Thyroid gland (tissue), 4 donors: ENCODE measurements at places on chromosomes 16 and 17. TPM values are rescaled to one million over a fixed set of nuclear protein-coding genes. Genes with fewer than 3 reads are reported as not detected.

Gene ST6GALNAC2
- total RNA-seq = 34.1 TPM

- peaks cover 18% of the 10 kb centered on the region for H3K4me1 ChIP-seq
- no peak overlapping the region for H3K27ac ChIP-seq
These were observed 58.3 kb downstream of the PLD6 start for GRCh38 chr17:17147821-17148220.

DNA sequence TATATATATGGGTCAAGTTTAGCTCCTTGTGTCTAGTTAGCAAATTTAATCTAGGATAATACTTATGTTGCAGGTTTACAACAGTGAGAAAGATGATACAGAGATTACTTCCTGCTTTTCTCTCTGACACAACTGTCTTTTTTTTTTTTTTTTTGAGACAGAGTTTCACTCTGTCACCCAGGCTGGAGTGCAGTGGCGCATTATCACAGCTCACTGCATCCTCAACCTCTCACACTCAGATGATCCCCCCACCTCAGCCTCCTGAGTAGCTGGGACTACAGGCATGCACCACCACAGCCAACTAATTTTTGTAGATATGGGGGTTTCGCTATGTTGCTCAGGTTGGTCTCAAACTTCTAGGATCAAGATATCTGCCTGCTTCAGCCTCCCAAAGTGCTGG, 706.9 kb upstream of the SOX9 start:
- H3K4me3 ChIP-seq = no peak overlapping the region
- H3K27ac ChIP-seq = no peak overlapping the region
- H3K4me1 ChIP-seq = no peaks in the 10 kb centered on the region
- DNase-seq = no peak
- H3K36me3 ChIP-seq = no peaks in the 10 kb centered on the region

Gene PIP4K2B
- total RNA-seq = 40.8 TPM

DNA sequence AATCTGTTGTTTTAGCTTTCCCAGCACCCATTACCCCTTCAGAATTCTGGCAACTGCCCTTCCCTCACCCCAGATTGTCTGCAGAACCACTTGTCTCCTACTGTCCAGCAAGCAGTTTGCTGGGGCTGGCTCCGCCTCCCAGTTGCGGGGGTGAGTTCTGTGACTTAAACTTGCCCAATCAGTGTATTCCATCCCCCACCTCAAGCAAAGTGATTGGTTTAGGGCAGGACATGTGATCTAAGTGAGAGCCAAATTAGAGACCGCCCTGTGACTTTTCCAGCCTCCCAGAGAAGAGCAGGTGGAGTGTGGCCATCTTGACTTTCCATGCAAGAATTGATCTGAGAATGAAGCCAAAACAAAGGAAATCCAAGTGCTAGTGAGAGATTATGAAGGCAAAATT, 22.7 kb upstream of the SRCIN1 start:
- no peaks in the 10 kb centered on the region for H3K4me1 ChIP-seq
- no peak overlapping the region for H3K27ac ChIP-seq
- no peak overlapping the region for H3K4me3 ChIP-seq

Gene CDRT15
- not detected for total RNA-seq

DNA sequence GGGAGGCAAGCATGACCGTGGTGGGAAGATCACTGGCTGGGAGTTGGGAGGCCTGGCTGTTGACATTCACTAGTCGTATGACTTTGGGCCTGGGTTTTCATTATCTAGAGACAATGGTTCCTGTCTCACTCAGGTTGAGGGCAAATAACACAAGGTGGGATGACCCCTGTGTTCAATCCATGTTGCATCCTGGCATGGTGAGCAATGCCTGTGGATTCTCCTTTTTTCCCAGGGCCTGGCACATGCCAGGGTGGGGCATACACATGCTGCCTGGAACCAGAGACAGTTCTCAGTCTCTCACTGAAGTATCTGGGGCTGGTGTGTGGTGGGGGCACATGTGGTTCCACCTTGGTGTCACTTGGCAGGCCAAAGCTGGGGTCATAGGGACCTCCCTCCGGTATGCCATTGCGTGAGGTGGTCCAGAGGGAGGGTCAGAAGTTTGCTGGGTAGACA, 5.4 kb downstream of the THRA start:
- peak overlapping the region; percentile 93 for H3K27ac ChIP-seq
- H3K27me3 ChIP-seq = no peaks in the 10 kb centered on the region
- H3K4me3 ChIP-seq = no peak overlapping the region
- H3K4me1 ChIP-seq = peaks cover 80% of the 10 kb centered on the region

DNA sequence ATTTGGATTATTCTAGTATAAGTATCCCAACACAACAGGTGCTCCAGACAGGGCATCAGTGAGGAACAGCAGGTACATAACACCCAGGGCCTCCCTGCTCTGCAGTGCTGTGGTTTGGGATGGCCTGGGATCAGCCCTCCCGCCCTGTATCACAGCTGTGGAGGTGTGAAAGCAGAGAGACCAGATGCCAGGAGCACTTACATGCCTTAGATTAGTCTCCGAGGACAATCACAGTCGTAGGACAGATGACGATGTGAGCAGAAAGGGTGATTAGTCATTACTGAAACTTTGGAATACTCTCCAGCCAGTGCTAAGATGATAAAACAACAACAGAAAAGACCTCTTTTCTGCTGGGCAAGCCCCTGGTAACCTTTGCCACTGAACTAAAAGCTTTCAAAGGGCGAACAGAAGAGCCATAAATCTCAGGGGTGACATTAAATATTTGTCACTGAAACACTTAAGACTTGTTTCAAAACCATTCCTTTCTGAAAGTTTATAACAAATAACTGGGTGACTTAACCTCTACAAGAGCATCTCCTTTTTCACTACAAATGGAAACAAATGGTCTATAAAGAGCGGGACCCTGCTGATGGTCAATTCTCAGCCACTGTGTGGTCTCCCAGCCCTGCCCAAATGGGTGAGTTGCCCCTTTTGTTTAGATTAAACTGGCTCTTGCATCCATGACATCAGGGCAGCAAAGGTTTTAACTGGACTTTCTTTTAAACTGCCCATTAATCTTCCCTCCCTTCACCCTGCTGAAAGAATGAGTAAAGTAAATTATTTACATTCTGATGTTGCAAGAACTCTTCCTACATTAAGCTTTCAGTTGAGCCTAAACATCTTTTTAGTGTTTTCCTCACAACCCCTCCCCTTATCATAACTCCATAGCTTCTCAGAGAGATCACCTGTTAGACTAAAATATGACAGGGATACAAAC, 183.1 kb upstream of the COX10 start:
- no peak for DNase-seq
- no peak overlapping the region for H3K27ac ChIP-seq
- H3K4me3 ChIP-seq = no peak overlapping the region
- no peaks in the 10 kb centered on the region for H3K36me3 ChIP-seq
- no peaks in the 10 kb centered on the region for H3K4me1 ChIP-seq

DNA sequence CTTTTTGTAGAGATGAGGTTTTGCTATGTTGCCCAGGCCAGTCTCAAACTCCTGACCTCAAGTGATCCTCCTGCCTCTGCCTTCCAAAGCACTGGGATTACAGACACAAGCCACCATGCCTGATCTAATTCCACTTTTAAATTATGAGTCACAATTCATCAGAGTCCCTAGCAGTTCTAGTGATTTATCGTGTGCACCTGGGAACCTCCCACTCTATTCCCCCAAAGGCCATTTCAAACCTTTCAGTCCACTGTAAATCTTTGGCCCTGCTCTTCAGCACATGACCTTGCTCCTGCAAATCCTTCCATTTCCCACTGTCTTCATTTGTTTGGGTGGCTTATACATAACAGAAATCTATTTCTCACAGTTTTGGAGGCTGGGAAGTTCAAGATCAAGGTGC, 73.0 kb downstream of the HS3ST2 start:
- no peak for DNase-seq
- no peak overlapping the region for H3K27ac ChIP-seq
- H3K27me3 ChIP-seq = no peaks in the 10 kb centered on the region
- H3K4me3 ChIP-seq = no peak overlapping the region

Gene TMEM204
- total RNA-seq = 64.4 TPM

- no peak for DNase-seq
- H3K4me3 ChIP-seq = no peak overlapping the region
- no peaks in the 10 kb centered on the region for H3K4me1 ChIP-seq
- no peak overlapping the region for H3K27ac ChIP-seq
These were observed 93.9 kb downstream of the HAPSTR1 start for GRCh38 chr16:9185381-9185780.

DNA sequence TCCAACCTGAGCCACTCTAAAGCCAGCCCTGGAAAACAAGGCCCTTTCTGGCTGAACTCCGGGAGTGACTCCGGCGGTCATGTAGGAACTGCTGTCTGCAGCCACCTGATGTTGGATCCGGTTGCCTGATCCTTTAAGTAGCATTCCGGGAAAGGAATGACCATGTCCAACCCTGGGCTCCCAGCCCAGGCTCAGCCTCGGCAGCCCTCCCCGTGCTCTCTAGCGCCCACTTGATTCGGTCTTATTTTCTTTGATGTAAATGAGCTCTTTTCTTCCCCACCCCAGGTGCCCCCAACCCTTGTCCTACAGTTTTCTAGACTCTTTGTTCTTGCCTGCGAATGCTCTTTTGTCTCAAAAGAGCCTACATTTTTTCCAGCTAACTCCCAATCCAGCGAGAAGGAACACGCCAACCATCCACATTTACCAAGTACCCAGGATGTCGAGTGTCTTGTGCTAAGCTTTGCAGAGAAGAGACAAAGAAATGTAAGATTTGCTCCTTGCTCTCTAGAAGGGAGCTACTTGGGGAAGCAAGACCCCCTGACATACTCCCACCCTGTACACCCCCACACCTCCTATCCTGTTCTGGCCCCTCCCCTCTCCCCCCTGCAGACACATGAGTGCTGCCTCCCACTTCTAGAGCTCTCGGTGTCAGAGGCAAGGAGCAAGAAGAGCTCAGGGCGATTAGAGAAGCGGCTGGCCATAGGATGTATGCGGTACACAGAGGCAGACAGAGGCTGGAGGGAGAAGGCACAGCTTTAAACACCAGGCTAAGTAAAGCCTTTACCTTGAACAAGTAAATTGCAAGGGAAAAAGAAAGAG, 53.8 kb downstream of the COG7 start:
- peaks cover 5% of the 10 kb centered on the region for H3K36me3 ChIP-seq
- H3K27me3 ChIP-seq = no peaks in the 10 kb centered on the region

DNA sequence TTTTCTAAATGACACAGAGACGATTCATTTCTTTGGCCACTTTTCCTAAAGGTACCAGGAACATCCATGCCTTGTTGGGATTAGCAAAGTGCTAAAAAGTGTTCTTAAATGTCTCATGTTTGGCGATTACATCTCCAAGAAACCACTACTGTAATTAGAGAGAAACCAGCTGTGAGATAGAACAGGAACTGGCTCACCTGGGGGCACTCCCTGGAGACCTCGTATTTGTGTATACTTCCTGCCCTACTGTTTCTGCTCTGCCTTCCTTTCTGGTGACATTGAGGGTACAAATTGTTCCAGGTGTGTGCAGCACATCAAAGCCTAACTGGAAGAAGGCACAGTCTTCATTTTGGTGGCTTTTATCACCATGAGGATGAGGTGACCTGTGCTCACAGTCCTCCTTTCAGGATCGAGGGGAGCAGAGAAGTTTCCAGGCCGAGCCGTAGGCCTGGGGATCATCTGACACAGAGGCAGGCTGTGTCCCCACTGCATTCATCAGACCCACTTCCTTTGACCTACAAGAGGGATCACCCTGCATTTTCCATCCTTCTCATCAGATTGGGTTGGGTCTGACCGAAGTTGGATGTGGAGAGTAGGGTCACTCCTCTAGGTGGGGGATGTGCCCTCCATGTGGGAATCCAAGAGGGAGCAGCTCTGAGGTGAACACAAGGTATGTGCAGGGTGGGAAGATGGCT, 23.7 kb downstream of the CCL4 start:
- no peak overlapping the region for H3K27ac ChIP-seq
- no peaks in the 10 kb centered on the region for H3K27me3 ChIP-seq

- H3K36me3 ChIP-seq = no peaks in the 10 kb centered on the region
- DNase-seq = no peak
- H3K4me1 ChIP-seq = peaks cover 19% of the 10 kb centered on the region
- no peaks in the 10 kb centered on the region for H3K27me3 ChIP-seq
- no peak overlapping the region for H3K4me3 ChIP-seq
These were observed 1.7 kb downstream of the TXNDC17 start for GRCh38 chr17:6642592-6642991.

Gene KRT20
- total RNA-seq = not detected

Gene ZNF598
- 38.4 TPM for total RNA-seq

DNA sequence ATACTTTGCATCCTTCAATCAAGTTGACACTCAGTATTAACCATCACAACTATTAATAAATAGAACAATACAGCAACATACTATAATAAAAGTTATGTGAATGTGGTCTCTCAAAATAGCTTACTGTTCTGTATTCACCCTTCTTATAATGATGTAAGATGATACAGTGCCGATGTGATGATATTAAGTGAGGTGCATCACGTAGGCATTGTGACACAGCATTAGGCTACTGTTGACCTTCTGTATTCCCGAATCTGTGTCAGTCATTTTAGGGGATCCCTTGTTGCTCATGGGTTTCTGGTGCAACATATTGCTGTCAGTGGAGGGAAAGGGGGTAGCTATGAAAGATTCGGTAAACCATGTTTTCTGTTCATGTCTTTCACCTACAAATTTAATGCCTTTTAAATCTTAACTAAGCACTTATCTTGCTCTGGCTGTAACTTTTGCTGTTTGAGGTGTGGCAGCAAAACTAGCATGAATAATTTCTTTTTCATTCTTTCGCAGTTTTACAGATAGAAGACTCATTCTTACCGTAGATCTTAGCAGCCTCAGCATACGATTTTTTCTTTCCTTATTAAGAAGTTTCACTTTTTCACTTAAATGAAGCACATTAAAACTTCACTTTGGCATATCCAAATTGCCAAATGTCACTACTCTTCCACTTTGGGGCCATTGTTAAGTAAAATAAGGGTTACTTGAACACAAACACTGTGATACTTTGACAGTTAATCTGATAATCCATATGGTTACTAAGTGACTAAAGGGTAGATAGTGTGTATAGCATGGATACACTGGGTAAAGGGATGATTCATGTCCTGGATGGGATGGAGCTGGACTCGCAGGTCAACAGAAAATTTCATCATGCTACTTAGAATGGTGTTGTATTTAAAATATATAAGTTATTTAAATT, 29.6 kb downstream of the NFAT5 start:
- H3K27me3 ChIP-seq = no peaks in the 10 kb centered on the region
- H3K36me3 ChIP-seq = no peaks in the 10 kb centered on the region
- H3K27ac ChIP-seq = no peak overlapping the region
- no peak for DNase-seq
- no peak overlapping the region for H3K4me3 ChIP-seq
- H3K4me1 ChIP-seq = peaks cover 25% of the 10 kb centered on the region
